ENCODE measurements at places on chromosomes 2 and 18.

DNA sequence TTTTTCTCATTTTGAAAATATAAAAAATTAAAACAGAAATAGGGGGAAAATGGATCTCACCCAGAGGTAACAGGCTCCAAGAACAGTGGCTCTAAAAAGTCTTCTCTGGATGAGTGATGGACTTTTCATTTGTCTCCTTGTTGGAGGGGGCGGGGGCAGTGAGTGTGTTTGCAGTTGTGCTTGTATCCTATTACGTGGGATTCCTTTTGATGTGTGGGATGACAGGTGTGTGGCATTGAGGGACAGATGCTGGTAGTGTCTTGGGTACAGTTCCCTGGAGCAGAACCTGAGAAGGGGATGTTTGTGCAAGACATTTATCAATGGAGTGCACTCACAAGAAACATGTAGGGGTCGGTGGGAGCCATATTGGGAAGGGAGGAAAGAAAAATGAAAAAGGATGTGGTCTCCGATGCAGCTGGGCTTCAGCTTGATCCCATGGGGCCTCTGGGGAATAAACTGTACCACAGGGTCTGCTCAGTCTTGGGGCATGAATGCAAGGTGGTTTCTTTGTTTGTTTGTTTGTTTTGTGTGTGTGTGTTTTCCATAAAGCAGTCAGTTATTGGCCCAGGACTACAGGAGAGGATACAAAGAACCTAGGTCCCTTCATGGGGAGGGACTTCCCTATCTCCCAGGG lies 120.0 kb upstream of the SLC35G4 start:
- DNase-seq, result no peak

GRCh38 chr18:72738136-72738535 lies 129.7 kb downstream of the NETO1 start:
- DNase-seq, result no peak

DNA sequence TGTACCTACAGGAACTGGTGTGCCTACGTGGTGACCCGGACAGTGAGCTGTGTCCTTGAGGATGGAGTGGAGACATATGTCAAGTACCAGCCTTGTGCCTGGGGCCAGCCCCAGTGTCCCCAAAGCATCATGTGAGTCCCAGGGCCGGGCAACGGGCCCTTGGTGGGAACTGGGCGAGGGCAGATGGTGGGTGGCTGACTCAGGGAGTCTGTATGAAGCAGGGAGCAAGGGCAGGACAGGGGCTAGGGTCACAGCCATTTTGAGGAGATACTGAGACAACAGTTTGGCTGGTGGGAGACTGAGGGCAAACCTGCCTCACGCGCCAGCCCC lies 1.7 kb downstream of the EMILIN1 start:
- no peak for DNase-seq

GRCh38 chr2:49035481-49035880 lies 118.8 kb downstream of the FSHR start:
- no peak for DNase-seq

- DNase-seq, result no peak
These were observed 5.8 kb upstream of the DUSP2 start for GRCh38 chr2:96150791-96151594.

GRCh38 chr2:138440759-138441158 lies 60.8 kb upstream of the SPOPL start:
- DNase-seq, result no peak

DNA sequence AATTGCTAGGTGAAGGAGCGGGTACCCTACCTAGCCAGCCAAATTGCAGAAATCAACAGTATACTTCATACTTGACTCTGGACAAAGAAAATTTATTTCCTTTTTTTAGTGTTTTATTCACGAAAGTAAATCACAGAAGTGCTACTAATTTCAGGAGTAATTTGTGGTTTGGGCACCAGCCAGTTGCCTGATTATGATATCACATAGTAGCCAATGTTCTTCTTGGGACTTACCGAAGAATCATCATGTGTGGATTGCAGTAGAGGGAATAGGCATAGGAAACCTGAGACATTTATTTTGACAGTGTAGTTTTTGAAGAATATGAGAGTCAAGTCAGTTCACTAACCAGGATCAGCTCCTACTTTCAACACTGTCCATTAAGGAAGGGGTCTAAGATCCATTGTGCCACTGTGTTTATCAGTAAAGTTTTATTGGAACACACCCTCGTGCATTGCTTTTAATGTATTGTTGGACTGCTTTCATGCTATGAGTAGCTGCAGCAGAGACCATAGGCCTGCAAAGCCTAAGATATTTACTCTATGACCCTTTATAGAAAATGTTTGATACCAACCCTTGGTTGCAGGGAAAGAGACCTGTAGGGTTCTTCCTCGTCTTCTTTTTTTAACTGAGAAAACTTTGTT lies 32.1 kb downstream of the TNFRSF11A start:
- DNase-seq, result no peak

GRCh38 chr2:70258532-70258875 lies 567 bp downstream of the PCYOX1 start:
- DNase-seq, result no peak

- no peak for DNase-seq
These were observed 66.2 kb downstream of the LPIN1 start for GRCh38 chr2:11812466-11813248.
